Foreskin keratinocyte (primary cell): ENCODE measurements at places on chromosomes 13 and 19. TPM values are rescaled to one million over a fixed set of nuclear protein-coding genes. Genes with fewer than 3 reads are reported as not detected.

Gene KIR3DL1
- not detected in 2 replicates for total RNA-seq

Gene KLF1
- total RNA-seq = 0.11 TPM in 1 of 2 replicates, not detected in the other

GRCh38 chr19:54218960-54219661 is 3.7 kb downstream of the LILRB3 start:
- no peak for DNase-seq

DNA sequence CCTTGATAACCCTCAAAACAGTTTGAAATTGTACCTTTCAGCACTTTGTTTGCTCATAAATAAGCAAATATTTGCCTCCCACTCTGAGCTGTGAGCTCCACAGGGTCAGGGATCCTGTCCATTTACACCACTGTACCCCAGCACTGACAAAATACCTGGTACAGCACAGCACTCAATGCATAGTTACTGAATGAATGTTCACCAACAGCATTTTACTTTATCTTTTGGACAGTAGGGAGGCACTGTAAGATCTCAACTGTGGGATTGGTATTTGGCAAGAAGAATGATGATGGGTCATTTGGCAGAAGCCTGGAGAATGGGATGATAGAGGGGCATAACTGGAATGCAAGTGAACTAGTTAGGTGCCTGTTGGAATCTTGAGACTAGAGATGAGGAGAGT is 127.2 kb upstream of the ARGLU1 start:
- DNase-seq = no peak

GRCh38 chr19:17209126-17210036 is 5.8 kb upstream of the USE1 start:
- no peak for DNase-seq

- DNase-seq = no peak
These were observed 43.9 kb upstream of the C1QTNF9B start for GRCh38 chr13:23941211-23941610.
